H54 (cell line): ENCODE measurements at places on chromosomes 5 and 9.
A peak's percentile ranks its signal among the peaks of the same experiment; 100 is the strongest.

GRCh38 chr9:92564504-92564903 lies 28.7 kb upstream of the ECM2 start:
- DNase-seq = no peak

GRCh38 chr9:101443364-101443771 lies 7.8 kb upstream of the ALDOB start:
- no peak for DNase-seq

GRCh38 chr9:96859461-96860198 lies 5.3 kb upstream of the ZNF782 start:
- DNase-seq = no peak

GRCh38 chr9:113558632-113559502 lies 95.3 kb downstream of the RGS3 start:
- peak; percentile 49 for DNase-seq

GRCh38 chr5:131932235-131932634 lies 13.2 kb downstream of the MEIKIN start:
- DNase-seq = no peak

- DNase-seq = no peak
These were observed 6.7 kb downstream of the KIF2A start for GRCh38 chr5:62312674-62313073.

DNA sequence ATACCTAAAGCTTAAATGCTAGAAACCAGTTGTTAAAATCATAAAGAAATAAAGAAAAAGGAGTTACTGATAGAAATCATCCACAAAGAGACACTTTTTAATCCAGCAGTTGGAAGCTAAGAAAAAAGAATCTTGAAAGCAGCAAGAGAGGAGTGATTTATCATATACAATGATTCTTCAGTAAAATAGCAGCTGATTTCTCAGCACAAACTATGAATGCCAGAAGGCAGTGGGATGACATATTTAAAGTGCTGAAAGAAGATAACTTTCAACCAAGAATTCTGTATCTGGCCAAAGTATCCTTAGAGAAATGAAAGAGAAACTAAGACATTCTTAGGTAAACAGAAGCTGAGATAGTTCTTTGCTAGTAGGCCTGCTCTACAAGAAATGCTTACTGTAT lies 366.0 kb downstream of the HTR1A start:
- DNase-seq = no peak

DNA sequence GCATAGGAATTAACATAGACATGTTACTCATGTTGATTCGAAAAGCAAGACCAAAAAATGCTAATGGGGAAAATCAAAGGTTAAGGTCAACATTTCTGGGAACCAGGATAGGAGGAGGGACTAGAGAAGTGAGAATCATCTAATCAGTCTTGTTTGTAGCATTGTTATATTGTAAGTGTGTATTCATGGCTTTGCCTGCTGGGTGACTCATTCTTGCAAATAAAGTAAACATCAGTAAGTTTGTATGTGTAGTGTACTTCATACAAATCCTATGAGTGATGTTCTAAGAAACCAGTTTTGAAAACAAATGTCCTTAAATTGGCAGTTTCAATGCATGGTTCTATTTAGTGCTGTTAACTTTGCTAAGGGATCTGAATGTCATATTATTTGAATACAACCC lies 79.0 kb upstream of the TMEM252 start:
- no peak for DNase-seq

DNA sequence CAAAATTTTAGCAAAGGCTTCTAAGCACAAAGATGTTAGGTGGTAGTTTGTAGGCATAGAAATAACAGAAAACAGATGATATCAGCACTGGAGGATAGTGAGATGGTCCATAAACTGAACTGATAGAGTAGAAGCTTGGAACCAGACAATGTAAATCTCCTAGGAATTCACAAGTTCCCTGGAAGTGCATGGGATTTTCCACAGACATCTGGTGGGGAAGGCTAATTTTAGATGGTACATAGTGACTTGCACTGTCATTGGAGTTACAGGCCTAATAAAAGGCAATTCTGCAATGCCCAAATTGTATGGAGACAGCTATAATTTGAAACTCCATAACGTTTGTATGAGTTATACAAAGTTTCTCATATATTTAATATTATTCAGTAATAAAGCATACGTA lies 653.0 kb upstream of the MEF2C start:
- no peak for DNase-seq

GRCh38 chr5:51433052-51433710 lies 49.9 kb downstream of the ISL1 start:
- DNase-seq = no peak
